Peyer's patch (tissue), 4 donors: ENCODE measurements at places on chromosomes 3 and 15. TPM values are rescaled to one million over a fixed set of nuclear protein-coding genes. Genes with fewer than 3 reads are reported as not detected.

DNA sequence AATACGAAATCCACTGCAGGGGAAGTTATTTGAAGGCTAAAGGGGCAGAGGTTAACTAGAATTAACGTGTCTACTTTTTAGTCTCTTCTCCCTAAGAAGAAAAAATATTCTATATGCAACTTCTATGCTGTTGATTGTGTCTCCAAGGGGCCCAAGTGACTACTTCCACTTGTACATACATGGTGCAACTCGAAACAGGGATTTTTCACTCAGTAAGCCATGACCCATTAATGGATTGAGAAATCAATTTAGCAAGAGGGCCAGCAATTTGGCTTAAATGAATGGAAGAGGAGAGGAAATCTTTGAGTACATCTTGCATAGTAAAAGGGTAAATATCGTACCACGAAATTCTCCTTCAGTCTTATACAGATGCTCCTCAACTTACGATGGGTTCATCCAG lies 151.1 kb upstream of the HES1 start:
- no peak for DNase-seq

GRCh38 chr15:77599899-77600298 lies 32.8 kb downstream of the LINGO1 start:
- peak; percentile 22 for DNase-seq

- DNase-seq, result no peak
Measured at GRCh38 chr3:174938102-174938501, 79.0 kb downstream of the NAALADL2 start.

The MLF1 gene
- total RNA-seq, result 1.3 TPM

The FEZF2 gene
- total RNA-seq, result not detected
